ENCODE measurements at places on chromosomes 12 and 14.

DNA sequence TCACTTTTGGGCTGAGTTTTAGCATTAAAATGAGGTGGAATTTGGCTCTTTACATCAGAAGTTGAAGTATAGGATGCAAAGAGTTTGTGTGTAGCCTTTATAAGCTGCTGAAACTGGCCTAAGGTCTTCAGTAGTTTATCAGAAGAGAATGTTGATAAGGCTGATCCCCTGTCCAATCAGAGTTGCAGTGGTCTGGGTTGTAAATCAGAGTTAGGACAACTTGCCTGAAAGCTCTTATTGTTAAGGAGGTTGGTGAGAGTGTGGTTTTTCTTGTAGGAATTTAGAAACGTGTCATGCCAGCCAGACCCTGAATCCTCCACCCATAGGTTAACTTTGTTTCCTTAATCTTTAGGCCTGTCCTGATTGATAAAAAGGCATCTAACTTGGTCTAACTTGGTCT is 143.5 kb downstream of the ST8SIA1 start:
- DNase-seq = no peak

DNA sequence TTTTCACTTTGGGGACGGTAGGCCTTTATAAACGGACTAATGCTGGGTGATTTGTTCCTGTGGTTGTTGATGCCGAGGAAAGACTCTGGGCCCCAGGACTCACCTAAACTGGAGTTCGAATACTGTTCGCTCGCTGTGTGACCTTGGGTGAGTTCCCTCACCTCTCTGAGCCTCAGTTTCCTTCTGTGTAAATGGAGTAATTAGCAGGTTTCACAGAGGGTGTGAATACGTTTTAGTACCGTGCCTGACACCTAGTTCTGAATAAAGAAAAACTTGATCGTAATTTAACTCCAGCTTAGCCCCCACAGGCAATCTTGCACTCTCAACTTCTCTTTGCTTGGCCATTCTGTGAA is 505 bp downstream of the UBE3B start:
- no peak for DNase-seq

DNA sequence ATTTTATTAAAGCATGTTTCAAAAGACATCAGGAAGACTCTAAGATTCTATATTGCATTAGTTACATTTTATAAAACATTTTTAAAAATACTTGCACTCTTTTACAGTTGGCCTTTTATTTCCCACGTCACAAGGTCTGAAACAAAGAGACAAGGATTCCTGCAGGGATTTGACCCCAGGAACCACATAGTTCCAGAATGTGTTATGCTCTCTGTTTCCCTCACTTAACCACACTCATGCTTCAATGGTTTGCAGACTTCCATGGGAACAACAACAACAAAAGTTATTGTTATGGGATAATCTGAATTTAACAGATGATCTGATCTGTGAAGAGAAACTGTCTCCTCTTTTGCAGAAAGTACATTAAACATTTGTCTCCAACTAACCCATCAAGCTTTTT is 104.3 kb upstream of the PPFIA2 start:
- DNase-seq = no peak

- no peak for DNase-seq
Observed at GRCh38 chr12:2539938-2540337, 254.8 kb upstream of the FKBP4 start.

- DNase-seq = peak; percentile 29
Observed at GRCh38 chr12:53938326-53939140, at the start of gene HOXC13. HOXC13 (plus strand) TSS chr12:53938831; CDS start chr12:53938907, 76 bp downstream.

DNA sequence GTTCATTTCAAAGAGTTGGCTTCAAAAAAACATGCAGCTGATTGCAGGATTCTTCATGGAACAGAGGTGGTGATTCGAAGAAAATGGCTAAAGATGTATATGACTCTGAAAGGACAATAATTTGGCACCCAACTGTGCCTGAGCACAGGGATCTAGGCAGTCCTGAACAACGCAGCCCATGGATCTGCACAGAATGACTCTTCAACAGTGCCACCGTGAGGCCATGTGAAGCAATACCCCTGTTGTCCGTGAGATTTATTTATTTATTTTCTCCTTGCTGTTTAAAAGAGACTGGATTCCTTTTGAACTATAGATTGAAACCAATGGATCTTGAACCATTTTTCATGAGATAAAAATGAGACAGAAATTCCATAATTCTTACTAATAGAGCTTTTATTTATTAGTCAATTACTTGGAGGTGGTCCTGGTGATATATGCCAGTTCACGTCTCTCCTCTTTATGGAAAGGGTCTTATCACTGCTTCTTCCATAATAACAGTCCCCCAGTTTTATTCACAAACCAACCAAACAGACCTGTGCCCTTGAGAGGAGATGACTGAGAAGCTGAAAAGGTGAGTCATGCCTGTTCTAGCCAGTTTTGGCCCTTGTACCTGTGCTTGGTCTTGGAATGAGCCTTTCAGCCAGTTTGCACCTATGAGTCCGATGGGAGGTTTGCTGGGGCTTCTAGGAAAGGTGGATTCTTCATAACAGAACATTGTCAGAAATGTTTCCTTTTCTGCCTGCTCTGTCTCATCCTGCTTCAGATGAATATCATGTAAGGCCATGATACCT is 1598.3 kb downstream of the AACS start:
- DNase-seq = no peak

- no peak for DNase-seq
Observed at GRCh38 chr14:99538275-99538674, 57.1 kb downstream of the CCNK start.

DNA sequence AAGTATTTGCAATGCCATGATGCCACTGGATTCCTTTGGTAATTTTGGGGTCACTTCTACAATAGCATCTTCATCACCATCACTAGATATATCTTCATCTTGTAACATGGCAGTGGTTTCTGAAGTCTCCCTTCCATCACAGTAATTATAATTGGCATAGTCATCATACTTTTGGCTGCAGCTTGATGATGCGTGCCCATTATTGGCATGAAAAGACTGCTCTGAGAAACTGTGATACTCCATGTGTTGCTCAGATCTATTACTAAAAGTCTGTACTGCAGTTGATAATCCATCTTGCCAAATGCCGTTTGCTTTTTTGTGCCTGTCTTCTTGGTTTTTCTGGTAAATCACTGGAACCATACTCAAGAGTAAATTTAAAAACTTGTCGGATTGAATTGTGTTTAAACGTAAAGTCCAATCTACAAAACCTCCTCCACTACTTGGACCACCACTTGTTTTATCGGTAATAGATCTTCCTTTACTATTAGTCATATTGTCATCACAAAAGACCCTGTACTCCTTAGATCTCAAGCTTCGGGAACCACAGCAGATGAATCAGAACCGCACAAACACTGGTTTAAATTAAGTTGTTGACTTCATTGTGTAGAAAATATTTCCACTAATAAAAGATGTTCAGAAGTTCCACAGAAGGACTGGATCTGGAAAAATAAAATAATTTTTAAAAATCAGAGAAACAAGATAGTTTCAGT is 29.9 kb downstream of the SLC41A2 start:
- no peak for DNase-seq

GRCh38 chr12:61821381-61821780 is 438.8 kb upstream of the USP15 start:
- no peak for DNase-seq

DNA sequence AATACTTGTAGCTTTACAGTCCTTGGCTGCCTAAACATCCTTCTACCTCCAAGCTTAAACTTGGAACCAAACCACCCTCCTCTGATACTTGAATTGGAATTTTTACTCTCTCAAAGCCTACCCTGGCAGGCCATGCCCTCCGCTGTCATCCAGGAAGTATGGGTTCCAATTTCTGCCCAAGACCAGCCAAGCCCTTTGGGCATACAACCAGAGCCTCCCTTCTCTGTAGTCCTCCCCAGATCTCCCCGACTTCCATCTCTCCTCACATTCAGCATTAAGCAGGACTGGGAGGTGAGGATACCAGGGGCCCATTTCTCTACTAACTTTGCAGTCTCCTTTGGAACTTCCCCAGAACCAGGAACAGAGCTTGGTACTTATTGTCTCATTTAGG is 369 bp upstream of the DHH start:
- no peak for DNase-seq

DNA sequence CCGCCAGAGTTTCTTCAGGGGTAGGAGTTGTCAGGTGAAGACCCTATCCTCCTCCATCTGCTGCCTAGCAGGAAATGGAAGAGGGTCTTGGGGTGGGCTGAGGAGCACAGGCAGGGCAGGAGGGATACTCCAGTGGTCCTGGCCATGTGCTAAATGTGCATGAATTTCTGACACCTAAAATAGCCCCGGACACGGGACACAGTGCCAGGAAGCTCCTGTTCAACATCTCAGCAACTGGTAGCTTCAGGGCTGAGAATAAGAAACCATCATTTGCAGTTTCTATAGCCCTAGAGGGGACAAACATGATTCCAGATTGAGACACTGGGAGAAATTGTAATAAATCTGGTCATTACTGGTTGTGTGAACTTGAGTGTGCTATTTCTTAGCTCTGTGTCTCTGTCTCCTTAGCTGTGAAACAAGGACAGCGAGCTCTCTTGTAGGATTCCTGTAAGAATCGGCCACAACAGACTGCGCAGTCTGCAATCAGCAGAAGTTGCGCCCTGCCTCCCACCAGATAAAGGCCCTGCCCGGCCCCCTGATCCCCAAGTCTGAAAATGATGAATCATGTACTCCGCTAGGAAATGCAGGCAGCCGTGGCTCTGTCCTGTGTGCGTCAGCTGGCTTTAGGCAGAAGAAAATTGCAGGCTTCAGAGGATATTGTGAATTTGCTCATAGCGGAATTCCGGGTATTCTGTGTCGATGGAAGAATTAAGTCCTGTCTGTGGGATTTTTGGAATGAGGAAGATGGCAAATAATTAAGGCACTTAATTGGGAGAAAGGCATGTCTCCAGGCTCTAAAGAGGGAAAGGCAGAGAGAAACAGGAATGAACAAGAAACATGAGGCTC is 35.2 kb upstream of the MEG3 start:
- DNase-seq = no peak

DNA sequence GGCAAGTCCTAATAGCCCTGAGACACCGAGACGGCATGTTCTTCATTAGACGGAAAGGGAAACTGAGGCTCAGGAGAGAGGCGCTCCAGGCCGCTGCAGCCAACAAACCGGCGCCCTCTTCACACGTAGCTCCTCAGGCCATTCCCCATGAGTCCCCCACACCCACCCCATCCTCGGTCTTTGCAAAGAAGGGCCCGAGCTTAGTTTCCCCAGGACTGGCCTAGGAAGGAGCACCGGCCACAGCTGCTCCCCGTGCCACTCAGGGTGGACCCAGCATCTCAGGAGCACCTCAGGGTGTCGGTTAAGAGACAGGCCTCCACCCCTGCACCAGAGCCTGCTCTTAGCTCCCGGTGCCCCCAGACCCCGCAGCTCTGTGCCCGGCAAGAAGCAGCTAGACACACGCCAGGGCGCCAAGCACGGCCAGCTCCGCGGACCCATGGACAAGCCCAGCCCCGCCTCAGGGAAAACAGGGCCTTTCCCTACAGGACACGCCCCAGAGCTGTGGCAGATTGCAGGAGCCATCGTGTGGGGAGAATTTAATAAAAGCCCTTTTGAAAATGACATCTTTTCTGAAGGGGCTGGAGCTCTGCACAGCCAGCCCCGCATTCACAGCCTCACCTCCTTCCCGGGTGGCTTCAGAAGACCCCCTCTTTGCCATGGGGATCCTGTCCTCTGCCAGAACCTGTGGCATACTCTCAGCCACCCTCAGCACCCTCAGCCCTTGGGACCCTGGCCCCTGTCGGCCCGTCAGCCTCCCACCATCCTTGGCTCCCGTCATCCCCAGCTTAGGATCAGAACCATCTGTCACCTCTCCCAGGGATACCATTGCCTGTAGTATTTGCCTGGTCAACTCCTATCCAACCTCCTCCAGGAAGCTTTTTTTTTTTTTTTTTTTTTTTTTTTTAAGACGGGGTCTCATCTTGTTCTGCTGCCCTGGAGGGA is 59.7 kb downstream of the LGMN start:
- DNase-seq = no peak

- no peak for DNase-seq
Observed at GRCh38 chr12:129028844-129029243, 175.6 kb downstream of the GLT1D1 start.

DNA sequence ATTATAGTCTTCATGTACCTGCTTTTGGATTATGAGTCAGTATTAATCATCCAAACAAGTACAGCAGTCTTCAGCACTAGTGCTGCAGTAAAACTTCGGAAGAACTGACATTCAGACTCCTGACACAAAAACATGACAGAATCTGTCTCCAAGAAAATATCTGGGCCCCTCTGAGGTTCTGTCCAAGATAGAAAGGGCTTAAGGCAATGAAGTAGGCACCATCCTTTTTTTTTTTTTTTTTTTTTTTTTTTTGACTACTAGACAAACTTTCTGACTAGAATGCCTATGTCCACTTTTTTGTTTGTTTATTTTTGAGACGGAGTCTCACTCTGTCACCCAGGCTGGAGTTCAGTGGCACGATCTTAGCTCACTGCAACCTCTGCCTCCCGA is 112.5 kb downstream of the MED13L start:
- no peak for DNase-seq

GRCh38 chr14:99790978-99791376 is 2.2 kb upstream of the EML1 start:
- no peak for DNase-seq

DNA sequence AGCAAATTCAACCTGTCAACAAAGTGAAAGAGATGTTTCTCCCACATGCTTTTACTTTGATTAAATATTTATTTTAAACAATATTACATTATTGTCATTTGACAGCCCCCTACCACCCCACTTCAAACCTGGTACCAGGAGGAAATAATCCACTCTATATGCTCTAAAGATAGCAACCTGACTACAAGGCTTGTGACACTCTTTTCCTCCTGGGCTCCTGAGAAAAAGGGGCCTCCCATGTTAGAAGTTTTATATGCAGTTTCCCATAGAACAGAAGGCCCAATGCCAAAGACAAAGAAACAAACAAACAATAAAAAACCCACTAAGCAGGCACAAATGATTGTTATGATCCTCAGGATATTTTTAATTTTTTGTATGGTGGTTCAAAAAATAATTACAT is 73.6 kb downstream of the RPS29 start:
- DNase-seq = no peak

- no peak for DNase-seq
Observed at GRCh38 chr12:75735853-75736252, 224.4 kb upstream of the KRR1 start.

DNA sequence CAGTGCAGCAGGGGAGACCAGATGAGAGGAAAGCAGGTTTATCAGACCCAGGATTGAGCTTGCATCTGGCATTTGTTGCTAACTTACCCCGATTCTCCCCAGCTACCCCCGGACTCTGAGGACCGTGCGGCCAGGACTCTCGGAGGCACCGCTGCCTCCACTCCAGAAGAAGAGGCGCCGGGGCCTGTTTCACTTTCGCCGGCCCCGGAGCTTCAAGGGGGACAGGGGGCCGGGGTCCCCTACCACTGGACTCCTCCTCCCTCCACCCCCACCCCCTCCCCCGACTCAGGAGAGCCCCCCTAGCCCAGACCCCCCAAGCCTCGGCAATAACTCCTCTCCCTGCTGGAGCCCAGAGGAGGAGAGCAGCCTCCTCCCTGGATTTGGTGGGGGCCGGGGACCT is 6.5 kb upstream of the CPNE6 start:
- DNase-seq = no peak

DNA sequence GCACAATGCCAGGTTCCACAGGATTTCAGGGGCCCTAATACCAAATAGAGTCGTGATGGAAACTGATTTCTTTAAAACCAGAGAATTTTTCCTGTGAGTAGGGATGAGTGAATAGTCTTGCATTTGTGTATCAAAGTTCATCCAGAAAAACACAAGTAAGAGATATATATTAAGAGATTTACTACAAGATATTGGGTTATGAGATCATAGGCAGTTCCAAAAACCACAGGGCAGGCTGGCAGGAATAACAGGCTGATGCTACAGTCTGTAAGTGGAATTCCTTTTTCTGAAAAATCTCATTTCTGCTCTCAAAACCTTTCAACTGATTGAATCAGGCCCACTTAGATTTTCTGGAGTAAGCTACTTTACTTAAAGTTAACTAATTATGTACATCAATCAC is 1756.2 kb upstream of the SEL1L start:
- no peak for DNase-seq

Data from CD4-positive, alpha-beta T cell treated with Interleukin-6 for 4 hours (primary cell).